MM.1S (cell line): ENCODE measurements at places on chromosomes 1 and 21.

GRCh38 chr1:24463776-24464735, 38.6 kb upstream of the RCAN3 start:
- DNase-seq, result no peak

- DNase-seq, result no peak
These were observed 80.9 kb upstream of the AJAP1 start for GRCh38 chr1:4573526-4573925.

DNA sequence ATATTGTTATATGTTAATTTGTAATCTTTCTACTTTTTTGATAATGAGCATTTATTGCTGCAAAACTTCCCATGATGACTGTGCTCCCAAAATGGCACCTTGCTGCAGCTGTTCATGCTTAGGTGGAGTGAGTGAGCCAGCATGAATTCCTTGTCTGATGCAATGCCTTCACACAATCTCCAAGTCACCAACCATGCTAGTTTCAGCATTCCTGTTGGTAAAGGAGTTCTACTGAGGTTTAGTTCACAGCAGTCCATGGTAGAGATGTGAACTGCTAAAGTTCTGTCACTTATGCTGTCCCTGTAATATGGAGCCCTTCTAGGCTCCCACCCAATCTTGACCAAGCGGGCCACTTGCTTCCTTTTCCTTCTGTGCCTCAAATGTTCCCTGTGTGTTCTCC, 26.2 kb upstream of the PRKACB start:
- DNase-seq, result no peak

DNA sequence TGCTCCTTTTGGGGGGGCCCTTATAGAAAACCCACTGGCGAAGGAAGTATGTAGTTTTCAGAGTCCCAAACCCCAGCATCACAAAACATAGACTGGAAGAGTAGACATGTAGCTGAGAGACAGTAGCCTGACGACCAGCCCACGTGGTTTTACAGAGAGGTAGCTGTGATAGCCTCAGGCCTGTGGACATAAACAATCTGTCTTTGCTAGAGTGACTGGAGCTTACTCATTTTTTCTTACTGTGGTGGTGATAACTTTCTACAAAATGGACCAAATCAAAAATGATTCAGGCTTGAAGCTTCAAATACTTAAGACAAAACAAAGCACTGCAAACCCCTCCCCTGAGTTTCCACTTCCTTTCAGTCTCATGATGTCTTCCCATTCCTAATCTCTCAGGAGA, 497.0 kb downstream of the RWDD3 start:
- no peak for DNase-seq

DNA sequence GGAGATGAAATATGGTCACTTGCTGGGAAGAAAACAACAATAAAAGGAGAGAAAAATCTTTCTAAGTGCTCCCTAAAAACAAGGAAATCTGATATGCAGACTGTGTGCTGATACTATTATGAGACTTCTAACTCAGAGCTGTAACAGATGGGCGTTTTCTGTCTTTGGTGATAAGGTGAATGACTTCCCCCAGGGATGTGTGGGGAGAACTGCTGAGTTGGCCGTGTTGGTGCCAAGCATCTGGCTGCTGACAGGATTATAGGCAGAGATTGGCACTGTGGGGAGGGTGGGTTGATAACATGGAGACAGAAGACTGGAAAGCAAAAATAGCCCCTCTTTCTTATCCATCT, 438.5 kb upstream of the PLXNA2 start:
- DNase-seq, result no peak

DNA sequence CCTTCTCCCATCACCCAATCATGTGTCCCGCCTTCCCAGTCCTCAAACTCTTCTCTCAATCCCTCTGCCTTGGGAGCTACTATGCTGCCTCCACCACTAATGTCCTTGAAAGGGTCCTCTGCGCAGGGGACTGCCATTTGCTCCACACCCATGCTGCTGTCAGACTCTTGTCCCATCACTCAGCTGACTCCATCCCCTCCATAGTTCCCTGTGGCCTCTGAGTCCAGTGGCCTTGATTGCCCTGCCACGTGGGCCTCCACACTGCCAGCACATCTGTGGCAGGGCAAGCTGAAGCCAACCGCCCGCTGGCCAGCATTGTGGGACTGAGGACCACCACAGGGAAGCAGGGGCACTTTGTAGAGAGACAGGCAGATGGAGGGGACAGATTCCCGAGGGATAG, 1.3 kb upstream of the TNNT2 start:
- DNase-seq, result no peak

DNA sequence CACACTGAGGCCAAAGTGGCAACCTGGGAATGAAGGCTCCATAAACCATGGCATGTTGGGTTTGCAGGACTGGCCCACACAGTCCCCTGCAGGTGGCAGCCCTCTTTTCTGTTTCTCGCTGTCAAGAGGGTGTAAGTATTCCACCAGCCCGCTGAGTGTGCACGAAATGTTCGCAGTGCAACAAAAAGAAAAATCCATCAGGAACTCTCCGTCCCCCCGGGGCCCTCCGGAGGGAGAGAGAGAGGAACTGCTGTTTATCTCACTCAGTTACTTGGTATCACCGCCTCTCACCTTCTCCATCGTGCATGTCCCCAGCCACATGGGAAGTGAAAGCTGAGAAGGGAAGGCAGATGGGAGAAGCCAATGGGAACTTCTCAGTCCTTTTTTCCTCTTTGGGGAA, 38.3 kb downstream of the NCF2 start:
- DNase-seq, result no peak

- DNase-seq, result no peak
These were observed 25.4 kb downstream of the PTPRC start for GRCh38 chr1:198664068-198664788.

DNA sequence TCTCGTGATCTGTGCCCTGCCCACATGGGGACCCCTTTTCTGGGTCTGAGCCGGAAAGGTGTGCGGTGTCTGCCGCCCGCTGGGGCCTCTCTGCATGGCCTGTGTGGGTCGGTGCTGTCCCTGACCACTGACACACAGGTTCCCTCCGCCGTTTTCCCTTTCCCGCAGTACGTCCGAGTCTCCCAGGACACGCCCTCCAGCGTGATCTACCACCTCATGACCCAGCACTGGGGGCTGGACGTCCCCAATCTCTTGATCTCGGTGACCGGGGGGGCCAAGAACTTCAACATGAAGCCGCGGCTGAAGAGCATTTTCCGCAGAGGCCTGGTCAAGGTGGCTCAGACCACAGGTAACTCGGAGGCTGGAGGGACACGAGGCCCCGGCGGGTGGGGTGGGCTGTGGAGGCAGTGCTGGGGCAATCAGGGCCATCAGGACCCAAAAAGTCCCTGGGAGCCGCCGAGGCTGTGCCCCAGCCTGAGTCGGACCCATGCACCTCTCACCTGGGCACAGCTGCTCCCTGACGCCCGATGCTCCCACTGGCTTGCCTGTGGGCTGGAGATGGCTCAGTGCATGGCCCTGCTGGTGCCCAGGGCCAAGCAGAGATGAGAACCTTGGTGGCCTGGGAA, 13.3 kb downstream of the TRPM2 start:
- DNase-seq, result no peak

GRCh38 chr1:23040509-23040908, 21.2 kb downstream of the KDM1A start:
- DNase-seq, result no peak

GRCh38 chr1:9246841-9247785, 12.5 kb downstream of the H6PD start:
- DNase-seq, result no peak

GRCh38 chr1:11168731-11169130, 20.4 kb upstream of the ANGPTL7 start:
- no peak for DNase-seq

GRCh38 chr1:18724801-18725200, 94.2 kb downstream of the PAX7 start:
- no peak for DNase-seq

- no peak for DNase-seq
These were observed 13.4 kb upstream of the SKI start for GRCh38 chr1:2214541-2215241.

DNA sequence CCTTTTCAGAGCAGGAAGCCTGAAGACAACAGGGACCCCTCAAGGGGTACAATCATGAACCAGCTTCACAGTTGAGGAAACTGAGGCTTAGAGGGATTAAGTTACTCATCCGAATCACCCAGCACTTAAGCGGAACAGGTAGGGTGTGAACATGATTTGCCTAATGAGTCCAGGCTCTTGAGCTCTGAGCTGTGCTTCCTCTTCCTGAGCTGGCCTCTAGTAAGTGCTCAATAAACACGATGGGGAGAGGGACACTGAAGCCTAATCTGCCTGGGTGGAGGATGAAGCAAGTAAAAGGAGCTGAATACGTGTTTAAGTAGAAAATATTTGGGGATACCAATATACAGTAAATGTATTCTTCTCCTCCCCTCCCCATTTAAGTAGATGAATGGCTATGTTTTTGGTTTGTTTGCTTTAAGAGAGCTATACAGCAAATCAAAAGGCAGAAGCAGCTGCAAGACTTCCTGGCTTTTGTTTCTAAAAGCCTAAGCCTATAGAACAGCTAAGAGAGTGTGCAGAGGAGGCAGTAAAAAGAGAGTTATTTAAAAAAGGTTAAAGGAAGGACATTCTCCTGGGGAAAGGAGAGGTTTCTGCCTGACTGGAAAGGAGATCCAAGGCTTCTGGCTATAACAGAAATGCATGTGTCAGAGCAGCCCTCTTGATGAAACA, 20.5 kb downstream of the STPG1 start:
- DNase-seq, result peak; percentile 67

DNA sequence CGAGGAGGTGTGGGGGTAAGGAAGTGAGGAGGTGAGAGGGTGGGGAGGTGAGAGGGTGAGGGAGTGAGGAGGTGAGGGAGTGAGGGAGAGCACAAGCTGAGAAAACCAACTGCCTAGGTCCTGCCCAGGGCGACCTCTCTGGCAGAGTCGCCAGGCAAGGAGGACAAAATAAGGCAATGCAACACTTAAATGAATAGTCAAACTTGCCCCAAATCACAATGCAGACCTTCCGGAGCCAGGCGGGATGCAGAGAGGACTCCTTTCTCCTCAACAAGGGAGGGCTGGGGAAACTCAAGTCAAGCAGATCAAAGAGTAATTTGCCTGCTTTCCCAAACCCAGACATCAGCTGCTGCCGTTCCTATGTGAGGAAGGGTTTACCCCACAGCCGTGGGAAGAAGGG, 86.0 kb downstream of the CCDC185 start:
- DNase-seq, result no peak

DNA sequence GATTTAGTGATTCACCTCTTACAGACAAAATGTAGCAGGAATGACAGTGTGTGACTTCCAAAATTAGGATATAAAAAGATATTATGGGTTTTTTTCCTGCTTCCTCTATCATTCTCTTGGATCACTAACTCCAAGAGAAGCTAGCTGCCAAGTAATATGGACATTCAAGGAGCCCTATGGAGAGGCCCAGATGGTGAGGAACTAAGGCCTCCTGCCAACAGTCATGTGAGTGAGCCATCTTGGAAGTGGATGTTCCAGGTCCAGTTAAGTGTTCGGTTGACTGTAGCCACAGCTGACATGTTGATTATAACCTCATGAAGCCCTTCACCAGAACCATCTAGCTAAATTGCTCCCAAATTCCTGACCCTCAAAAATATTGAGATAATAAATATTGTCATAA, 38.8 kb downstream of the CD160 start:
- no peak for DNase-seq

DNA sequence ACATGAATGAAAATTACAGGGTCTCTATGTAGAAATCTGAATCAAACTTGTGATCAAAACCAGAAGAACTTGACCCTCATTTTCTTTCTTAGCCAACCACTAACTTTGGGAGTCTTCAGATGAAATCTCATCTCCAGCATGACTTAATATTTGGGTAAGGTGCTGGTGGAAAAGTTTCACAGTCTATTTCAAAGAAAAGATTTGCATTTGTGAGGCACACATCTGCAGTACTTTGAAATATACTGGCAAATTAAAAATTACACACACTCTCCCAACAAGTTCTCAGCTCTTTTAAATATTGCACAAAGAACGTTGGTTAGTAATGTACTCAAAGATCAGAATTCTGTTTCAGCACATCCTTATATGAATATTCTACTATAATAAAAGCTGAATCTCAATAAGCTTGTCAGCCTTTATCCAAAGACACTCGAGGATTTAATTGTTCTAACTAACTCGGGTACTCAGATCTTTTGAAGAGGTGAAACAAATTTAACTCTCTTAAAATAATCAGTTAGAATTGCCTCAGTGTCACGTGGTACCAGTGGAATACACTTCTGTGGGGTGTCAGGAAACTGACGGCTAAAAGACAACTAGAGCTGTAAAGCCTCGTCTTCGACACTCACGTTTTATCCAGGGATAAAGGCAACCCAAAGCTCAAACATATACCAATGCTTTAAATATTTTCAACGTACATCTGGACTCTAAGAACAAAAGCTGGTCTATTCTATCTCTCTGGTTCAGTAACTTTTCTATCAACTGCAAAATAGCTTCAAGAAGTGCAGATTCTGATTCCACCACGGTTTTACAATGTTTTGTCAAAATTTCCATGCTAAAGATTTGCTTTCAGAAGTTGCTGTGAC, 19.0 kb downstream of the SAMSN1 start:
- no peak for DNase-seq

DNA sequence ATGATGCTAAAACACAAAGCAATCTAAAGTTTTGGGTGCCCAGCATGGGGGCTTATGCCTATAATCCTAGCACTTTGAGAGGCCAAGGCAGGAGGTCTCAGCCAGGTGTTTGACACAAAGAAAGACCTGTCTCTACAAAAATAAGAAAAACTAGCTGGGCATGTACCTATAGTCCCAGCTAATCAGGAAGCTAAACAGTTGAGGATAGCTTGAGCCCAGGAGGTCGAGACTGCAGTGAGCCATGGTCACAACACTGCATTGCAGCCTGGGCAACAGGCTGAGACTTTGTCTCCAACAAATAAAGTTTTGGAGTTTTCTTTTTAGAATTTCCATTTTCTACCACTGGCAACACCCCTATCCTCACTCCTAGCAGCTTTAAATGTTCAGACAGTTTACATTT, 55.1 kb upstream of the GUCA2A start:
- no peak for DNase-seq
